ENCODE measurements at places on chromosomes 1 and 21.

DNA sequence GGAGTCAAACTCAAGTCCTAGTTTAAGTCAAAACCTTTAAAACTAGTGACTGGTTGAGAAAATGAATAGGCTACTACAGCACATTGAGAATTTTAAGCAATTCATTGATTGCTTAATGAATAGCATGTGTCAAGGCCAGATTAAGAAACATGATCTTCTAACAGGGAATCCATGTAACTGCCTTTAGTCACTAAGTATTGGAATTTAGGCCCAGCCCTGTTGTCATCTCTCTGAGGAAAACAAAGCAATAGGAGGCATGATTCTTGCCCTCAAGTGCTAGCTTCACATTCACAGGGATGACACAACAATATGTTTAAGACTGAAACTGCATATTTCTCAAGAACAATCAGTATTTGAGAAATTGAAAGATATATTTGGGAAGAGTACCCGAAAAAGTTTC, 70.0 kb upstream of the PTGS2 start:
- no peak for DNase-seq

DNA sequence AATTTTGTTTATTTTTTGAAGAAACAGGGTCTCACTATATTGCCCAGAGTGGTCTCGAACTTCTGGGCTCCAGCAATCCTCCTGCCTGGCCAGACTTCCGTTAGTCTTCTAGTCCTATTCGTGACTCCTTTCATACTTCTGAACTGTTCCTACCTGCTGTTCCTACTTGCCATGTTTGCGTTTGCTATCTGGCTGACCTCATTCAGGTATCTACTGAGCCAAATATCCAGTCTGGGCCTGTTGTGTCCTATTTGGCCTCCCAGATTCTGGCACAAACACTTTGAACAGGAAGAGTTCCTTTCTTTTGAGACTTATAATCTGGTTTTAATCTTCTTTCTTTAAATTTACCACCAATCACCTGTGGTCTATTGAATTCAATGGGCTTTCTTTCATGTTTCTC, 6.9 kb upstream of the NR1I3 start:
- no peak for DNase-seq

GRCh38 chr1:26075421-26076144, 8.2 kb upstream of the TRIM63 start:
- no peak for DNase-seq

DNA sequence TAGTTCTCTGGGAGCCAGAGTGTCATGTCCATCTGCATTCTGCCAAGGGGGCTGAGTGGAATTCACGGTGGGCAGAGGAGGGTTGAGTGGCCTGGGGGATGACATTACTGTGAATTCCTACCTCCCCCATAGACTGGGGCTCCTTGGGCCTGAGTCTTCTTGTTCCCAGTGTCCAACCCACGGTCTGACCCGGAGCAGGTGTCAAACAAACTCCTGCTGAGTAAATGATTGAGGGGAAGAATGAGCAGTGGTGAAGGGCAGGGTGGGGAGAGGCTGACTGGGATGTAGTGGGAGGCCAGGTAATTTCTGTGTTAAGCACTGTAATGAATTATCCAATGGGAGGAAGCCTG, 597.6 kb downstream of the MATN1 start:
- DNase-seq, result no peak

- DNase-seq, result no peak
Measured at GRCh38 chr1:200526709-200527612, 93.6 kb downstream of the KIF14 start.

- no peak for DNase-seq
Measured at GRCh38 chr1:183403498-183403897, 14.7 kb downstream of the NMNAT2 start.

DNA sequence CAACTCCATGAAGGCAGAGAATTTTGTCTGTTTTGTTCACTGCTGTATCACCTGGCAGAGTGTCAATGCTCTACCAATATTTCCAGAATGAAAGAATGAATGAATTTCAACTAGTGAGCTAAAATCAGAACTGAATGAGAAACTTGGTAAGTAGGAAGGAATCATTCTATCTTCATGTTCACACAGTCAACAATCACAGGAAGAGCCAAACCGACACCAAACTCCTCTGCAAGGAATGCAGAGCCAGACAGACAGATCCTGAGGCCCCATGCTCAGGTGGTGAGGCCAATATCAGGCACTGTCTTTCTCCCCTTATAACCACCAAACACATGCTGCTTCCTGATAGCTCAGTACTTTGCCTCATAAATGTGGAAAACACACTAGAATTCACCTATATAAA, 139.1 kb downstream of the SLC45A1 start:
- no peak for DNase-seq

DNA sequence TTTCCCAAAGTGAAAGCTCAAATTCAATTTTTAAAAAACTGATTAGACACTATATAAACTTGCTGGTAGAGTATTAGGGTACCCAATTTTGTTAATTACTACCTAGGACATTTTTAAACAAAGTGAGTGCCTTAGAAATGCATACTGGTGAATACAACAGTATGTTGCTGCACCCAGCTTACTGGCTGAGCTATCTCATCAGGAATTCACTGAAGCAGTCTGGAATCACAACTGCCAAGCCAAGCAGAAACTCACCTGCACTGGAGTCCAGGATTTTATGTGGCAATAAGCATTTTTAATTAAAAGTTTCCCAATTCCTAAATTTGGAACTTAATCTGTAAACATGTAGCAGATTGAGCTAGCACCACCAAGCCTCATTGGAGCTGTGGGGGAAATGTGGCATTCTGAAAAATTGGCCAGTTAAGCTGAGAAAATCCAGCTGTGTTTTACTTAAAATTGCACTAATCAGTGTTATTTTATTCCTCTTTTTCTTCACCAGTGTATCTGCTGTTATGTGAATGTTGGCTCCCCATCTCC, 61.8 kb downstream of the CLEC20A start:
- DNase-seq, result no peak

DNA sequence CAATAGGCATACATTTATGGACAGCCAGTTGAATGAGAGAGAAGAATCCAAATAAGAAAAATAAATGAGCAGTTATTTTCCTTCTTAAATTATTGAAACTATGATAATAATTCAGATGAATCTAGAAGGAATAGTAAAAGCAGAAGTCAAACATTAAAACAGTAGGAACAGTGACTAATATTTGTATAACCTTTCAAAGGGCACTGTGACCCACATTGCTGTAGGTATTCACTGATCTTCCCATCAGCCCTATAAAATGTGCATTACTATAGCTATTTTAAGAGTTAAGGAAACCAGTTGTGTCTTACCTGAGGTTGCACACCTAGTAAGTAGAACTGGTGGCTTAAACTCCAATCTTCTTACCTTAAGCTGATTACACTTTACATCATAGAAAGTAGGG, 102.8 kb upstream of the ARTN start:
- DNase-seq, result no peak

DNA sequence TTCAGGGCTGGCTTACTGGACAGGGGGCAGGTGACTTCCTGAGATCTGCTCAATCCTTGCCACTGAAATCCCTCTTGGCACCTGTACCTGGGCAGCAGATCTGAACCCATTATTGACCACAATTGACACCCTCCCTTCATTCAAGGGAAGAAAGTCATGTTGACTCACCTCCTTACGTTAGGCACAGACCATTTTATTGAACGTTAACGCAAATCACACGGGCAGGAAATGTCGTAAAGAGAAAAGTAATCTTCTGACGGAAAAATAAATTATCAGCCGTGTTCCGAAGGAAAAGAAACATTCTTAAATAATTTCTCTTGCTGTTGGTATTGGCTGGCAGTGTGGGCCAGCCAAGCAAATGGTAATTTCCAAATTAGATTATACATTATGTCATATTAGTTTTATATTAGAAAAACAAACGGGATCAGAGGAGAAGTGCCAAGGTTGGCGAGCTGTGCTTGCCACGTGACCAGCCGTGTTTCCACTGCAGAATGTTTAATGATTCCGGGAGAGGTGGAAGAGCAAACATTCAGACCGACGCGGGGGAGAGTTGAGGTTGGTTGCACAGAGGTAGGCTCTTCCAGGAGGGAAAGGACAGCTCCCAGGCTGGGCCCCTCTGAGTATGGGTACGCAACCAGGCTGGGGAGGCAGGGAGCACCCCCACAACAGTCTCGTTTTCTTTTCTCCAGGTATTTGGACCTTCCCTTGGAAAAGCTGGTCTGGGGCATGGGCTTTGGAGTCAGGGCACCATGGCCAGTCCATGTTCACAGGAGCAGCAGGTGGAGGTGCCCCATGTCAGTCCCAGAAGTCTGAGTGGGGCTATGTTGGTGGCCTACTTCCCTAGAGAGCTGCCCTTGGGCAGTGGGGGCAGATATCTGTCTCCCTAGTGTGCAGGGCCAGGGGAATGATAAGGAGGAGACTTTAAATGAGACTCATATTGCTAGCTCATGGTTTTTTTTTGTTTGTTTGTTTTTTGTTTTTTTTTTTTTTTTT, 121.1 kb downstream of the FOXD2 start:
- DNase-seq, result no peak

GRCh38 chr1:25247829-25248754, 838 bp upstream of the RSRP1 start:
- DNase-seq, result no peak

- peak; percentile 70 for DNase-seq
Measured at GRCh38 chr1:206030714-206031113, 7.0 kb upstream of the CTSE start.

DNA sequence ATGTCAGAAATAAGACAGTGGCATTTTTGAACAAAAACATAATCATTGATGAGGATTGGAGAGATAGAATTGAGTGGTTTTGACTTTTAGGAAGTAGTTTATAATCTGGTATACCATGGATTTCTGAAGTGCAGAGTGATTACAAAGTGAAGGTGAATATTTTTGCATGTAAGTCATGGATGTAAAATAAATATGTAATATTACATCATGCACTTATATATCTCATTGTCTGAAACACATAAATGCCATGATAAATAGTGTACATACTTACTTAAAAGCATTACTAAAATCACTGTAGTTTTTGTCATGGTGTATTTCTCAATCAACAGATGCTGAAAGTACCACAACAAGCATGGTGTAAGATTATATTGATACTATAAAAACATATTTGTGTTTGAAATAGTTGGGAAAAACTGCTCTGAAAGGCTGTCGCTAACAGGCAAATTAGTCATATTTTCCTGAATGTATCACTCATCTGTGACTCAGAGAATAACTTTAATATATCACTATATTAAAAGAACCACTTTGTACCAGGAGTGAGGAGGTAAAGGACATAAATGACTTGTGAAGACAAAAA, 24.8 kb upstream of the RGS18 start:
- no peak for DNase-seq

Measured in CD4-positive, alpha-beta T cell treated with Interleukin-17A for 4 hours (primary cell).